ENCODE measurements at places on chromosomes 6 and 20. TPM values are rescaled to one million over a fixed set of nuclear protein-coding genes. Genes with fewer than 3 reads are reported as not detected.
A peak's percentile ranks its signal among the peaks of the same experiment; 100 is the strongest.

DNA sequence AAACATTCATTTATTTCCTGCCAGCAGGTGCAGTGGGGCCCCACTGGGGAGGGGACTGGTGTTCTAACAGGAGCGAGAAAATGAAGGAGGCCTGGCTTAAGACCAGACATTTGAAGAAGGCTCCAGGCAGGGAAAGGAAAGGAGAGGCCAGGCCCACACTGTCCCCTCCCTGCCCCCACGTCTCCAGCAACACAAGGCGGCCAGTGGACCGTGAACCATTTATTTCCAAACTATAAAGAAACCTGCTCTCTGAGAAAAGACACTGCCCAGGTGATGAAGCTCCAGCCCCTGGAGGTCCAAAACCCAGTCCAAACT is 41.4 kb upstream of the CDH22 start:
- DNase-seq = no peak

GRCh38 chr20:64214113-64214512 is 41.4 kb upstream of the PCMTD2 start:
- DNase-seq = no peak

The PM20D2 gene
- 23.4 TPM for polyA plus RNA-seq

DNA sequence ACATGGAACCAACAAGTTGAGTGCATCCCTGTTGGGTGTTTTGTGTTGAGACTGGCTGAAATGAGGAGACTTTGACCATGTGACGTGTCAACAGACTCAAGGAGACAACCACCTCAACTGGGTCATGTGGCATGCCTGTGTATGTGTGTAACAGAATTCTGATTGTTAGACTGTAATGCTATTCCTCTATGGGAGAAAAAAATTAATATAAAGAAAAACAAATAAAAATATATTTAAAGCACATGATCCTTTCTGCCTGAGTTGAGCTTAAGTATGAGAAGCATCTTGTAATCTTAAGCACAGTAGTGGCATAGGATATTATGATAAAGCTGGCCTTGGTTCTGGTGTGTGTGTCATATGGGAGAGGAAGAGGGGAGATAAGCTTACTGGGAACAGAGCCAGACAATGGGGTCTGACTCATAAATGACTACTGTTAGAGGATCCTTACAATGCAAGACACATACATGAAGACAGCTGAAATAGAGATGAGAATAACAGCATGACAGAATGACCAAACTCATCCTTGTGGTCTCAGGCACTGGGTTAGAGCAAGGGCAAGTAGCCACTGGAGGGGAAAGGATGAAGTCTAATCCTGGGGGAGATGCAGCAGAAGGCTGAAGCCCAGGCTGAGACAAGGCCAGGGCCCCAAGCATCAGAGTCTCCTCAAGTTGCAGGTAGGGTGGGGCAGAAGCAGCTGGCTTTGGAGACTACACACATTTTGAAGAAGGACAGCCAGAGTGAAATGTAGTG is 9.2 kb downstream of the TP53INP2 start:
- peak; percentile 49 for DNase-seq

GRCh38 chr20:34607066-34607465 is 48.5 kb downstream of the MAP1LC3A start:
- DNase-seq = no peak

GRCh38 chr6:52041134-52041533 is 46.3 kb downstream of the PKHD1 start:
- no peak for DNase-seq

GRCh38 chr6:8739454-8739853 is 304.1 kb upstream of the SLC35B3 start:
- no peak for DNase-seq

The LY86 gene
- polyA plus RNA-seq = 1.9 TPM

- DNase-seq = no peak
Measured at GRCh38 chr6:6695625-6696276, 107.2 kb downstream of the LY86 start.

The POM121L2 gene
- not detected for polyA plus RNA-seq

The PTCHD4 gene
- polyA plus RNA-seq = 0.51 TPM

GRCh38 chr6:36722879-36723278 is 25.3 kb downstream of the RAB44 start:
- no peak for DNase-seq

The TTK gene
- polyA plus RNA-seq = 5.8 TPM

GRCh38 chr6:149951096-149951495 is 9.3 kb downstream of the ULBP2 start:
- no peak for DNase-seq

DNA sequence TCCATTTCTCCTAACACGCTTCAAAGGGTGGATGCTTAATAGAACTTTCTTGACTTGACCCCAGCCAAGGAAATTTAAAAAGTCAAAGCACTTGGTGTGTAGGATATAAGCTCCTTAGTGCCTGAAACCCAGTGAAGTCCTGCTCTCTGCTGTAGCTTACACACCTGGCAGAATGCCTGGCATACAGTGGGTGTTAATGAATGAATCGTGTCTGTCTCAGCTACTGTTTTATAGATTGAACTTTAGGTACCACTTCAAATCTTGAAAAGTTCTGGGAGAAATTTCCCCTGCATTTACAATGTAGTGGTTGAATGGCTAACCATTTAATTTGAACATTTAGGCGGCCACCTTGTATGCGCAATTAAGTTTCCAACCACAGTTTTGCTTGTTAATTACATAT is 70.5 kb upstream of the ZNF217 start:
- DNase-seq = no peak

- DNase-seq = no peak
Measured at GRCh38 chr6:169241688-169242350, 11.8 kb downstream of the THBS2 start.

DNA sequence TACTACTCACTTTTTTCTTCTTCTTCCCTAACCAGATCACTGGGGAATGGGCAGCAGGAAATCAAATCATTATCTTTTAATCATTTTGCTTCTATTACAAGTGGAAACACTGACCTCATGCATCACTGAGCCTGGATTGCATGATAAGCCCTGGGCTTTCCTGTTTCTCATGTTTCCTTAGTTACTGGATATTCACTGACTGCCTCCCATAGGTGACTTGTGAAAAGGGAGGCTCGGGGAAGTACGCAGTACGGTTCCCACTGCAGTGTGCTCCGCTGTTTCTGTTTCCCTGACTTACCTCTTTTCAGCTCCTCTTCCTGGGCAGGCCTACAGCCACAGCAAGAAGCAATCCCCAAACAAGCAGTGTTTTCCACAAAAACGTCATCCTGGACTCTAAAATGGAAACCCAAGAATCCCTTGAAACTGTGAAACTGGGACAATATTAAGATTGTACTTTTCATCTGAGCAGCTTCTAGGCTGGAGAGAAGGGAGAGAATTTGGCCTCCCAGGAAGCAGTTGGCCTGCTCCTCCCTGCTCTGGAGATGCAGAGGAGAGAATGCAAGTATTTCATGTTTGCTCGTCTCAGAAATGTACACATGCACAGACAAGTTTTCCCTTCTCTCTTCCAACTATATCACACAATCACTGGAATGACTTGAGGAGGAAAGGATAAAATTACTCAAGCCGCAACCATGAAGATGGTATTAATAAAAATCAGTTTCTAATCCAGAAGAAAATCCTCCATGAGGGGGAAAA is 13.1 kb downstream of the BTNL2 start:
- DNase-seq = peak; percentile 64

The LY6G6D gene
- not detected for polyA plus RNA-seq

- DNase-seq = no peak
Measured at GRCh38 chr20:33112547-33113386, 33.3 kb downstream of the BPIFB4 start.

- DNase-seq = peak; percentile 27
Measured at GRCh38 chr6:140879946-140880345, 1252.8 kb upstream of the GJE1 start.

- peak; percentile 12 for DNase-seq
Measured at GRCh38 chr20:32285621-32286371, 8.3 kb downstream of the KIF3B start.

DNA sequence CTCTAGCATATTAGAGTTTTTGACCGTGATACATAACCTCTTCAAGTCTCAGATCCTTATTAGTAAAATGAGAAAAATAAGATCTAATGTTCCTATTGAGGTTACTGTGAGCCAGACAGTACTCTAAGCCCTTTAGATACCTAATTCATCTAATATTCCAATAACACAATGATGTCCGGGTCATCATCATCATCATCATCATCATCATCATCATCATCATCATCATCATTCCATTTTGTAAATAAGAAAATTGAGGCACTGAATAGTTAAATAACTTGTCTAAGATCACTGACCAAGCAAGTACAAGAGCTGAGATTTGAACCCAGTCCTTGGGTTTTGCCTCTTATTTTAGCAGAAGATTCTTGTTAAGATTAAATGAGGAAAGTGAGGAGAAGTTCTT is 643.0 kb downstream of the HDGFL1 start:
- no peak for DNase-seq

GRCh38 chr6:139236105-139236504 is 55.7 kb downstream of the TXLNB start:
- DNase-seq = no peak

- no peak for DNase-seq
Measured at GRCh38 chr20:41639630-41640029, 21.5 kb upstream of the CHD6 start.

- peak; percentile 44 for DNase-seq
Measured at GRCh38 chr6:27605401-27606342, 132.8 kb upstream of the ZNF184 start.

- peak; percentile 56 for DNase-seq
Measured at GRCh38 chr20:45016089-45016671, 49.9 kb downstream of the STK4 start.

The CDSN gene
- not detected for polyA plus RNA-seq

The ZSCAN26 gene
- polyA plus RNA-seq = 20.5 TPM

- no peak for DNase-seq
Measured at GRCh38 chr6:64477391-64477790, 841.8 kb downstream of the PHF3 start.

The ZNF341 gene
- polyA plus RNA-seq = 2.7 TPM

GRCh38 chr6:75305573-75305972 is 21.0 kb upstream of the TMEM30A start:
- no peak for DNase-seq

- no peak for DNase-seq
Measured at GRCh38 chr20:51128198-51128597, 105.3 kb upstream of the KCNG1 start.

- no peak for DNase-seq
Measured at GRCh38 chr20:63363013-63363957, 2.1 kb upstream of the CHRNA4 start.

DNA sequence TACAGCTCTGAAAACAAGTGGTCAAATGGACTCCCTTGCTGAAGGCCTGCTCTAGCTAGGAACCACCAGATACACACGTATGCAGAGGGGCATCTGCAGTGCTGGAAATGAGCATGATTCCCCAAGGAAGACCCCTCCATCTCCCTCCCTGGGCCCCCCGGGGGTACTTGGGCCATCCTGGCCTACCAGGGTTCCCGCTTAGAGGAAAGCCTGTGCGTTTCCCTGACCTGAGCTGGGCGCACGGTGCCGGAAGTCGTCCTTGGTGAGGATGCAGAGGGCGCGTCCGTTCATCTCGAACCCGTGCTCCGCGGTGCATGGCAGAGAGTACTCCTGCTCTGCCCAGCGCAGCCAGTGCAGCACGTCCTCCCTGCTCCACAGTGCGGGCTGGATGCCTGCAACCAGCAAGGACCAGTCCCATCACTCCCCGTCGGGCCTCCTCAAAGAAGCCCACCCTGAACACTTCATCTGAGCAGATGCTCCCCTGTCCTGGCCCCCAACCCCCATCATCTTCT is 11.8 kb downstream of the ETV7 start:
- DNase-seq = no peak

- peak; percentile 7 for DNase-seq
Measured at GRCh38 chr6:107264357-107264840, 149.1 kb upstream of the BEND3 start.

GRCh38 chr20:2123720-2124119 is 22.1 kb downstream of the STK35 start:
- DNase-seq = no peak

- DNase-seq = no peak
Measured at GRCh38 chr20:21517566-21518277, 3.9 kb upstream of the NKX2-2 start.

- peak; percentile 14 for DNase-seq
Measured at GRCh38 chr20:36435592-36436541, 105.5 kb upstream of the MYL9 start.

The HRH3 gene
- 0.91 TPM for polyA plus RNA-seq

The SIRPD gene
- polyA plus RNA-seq = not detected

DNA sequence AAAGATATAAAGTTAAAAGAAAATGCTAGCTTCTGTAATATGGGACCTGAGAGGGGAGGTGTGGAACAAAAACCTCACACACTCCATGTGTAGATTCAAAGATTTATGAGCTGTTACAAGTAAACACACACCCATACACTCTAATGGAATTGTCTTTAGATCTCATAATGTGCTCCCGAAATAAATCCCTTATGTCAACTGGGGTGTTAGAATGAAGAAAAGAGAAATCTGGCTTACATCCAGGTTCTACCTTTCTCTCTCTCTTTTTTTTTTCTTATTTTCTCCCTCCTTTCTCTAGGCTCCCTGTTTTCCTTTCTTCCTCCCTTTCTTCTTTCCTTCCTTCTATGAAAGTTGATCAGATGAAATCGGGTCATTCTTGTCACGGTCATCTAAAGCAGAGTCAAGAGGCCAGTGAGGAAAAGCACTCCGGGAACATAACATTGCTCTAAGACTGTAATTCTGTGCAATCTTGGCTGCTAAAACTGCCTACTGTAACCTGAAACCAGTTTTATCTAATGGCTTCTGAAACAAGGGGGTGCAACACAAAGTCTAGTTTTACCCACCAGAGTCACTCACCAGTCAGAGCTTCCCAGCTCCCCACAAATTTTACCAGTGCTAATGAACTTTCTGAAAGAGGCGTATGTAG is 68.3 kb upstream of the BTBD3 start:
- DNase-seq = no peak

The DDX43 gene
- 0.29 TPM for polyA plus RNA-seq

The RAMACL gene
- 0.16 TPM for polyA plus RNA-seq

The WFDC2 gene
- 0.72 TPM for polyA plus RNA-seq

DNA sequence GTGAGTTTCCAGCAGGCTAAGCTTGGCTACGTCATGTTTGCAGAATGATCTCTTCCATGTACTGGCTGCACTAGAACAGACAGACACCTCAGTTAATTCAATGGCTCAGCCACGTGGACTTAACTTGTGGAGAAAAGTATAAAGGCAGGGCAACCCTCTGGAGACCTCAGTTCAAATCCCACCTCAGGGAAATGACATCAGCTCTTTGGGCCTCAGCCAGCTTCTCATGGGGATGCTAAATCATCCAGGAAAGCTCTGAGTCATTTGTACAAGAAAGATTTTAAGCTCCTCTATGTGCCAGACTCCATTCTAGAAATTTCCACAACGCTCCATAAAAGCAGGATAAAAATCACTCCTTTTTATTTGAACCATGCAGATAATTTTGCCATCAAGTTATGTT is 128.5 kb upstream of the SALL4 start:
- DNase-seq = peak; percentile 25

The ADA gene
- polyA plus RNA-seq = 5.7 TPM

The SRF gene
- polyA plus RNA-seq = 64.4 TPM

The DSN1 gene
- polyA plus RNA-seq = 7.9 TPM

DNA sequence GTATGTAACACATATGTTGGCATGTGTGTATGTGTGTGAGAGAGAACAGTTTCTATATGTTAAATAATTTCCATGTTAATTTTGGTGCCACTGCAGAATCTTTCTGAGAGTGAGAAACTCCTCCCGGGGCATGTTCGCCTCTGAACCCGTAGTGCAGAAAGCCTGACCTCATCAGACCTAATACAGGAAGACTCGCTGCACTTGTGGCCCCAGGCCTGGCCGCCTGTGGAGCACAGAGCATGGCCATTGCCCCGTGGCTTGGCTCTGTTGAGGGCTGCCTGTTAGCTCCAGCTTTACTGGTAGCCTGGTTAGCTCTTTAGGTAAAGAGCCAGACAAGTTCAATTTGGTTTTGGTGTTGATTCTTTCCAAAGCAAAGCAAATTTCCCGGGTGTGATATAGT is 25.5 kb downstream of the FARS2 start:
- DNase-seq = no peak

GRCh38 chr6:168440520-168441433 is at the start of gene SMOC2:
TSS of gene SMOC2 (plus strand) at chr6:168441184. CDS start at chr6:168441371, 187 bp downstream.
- DNase-seq = peak; percentile 56
